ENCODE measurements at places on chromosomes 7 and 10.

DNA sequence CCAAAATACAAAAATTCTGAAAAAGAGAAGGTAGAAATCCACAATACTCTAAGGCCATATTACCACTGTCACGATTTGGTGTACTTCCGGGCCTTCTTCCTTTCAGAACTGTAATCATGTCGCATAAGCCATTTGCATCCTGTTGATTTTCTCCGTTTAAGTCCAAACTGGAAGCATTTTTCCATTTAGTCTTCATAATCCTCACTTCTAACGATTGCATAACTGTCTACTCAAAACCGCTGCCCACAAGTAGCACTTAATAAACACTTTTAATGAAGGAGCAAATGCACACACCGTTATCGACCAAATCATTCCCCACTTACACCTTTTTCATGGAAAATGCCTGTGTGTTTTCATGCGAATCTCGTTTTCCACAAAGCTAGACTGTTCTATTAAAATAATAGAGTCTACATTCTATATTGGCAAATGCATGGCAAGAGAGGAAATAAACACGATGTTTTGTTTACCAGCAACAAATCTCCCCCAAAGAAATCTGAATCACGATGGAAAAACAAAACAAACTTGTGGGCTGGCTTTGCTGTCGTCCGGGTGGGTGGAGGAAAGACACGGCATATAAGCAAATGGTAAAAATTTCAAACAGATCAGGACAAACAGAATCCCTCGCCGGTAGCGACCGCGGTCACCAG lies 1.0 kb downstream of the ATE1 start:
- no peak for DNase-seq

GRCh38 chr10:122373721-122374120 lies 787 bp upstream of the PLEKHA1 start:
- no peak for DNase-seq

DNA sequence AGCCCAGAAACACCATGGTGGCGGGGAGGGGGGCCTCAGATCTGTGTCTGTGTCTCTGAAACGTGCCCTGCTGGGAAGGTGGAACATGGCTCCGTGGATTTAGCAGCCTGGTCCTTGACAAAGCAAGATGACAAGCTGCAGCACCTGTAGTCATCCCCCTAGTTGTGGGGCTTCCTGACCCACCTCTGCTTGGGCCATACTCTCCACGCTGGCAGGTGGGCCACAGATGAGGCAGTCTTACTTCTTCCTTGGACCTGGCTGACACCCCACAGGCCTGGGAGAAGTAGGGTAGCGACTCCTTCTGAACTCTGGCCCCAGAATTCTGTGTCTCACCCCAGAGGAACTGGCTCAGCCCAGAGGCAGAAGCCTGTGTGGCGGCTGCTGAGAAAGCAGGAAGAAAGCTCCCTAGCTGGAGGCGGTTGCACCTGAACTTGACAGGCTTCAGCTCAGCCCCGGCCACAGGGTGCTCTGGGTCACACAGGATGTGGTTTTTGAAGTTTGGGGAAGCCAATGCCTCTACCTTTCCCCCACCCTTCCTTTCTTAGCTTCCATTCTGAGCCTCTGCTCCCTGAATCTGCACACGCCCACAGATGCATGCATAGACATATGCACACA lies 113.9 kb downstream of the ABLIM1 start:
- peak; percentile 58 for DNase-seq

DNA sequence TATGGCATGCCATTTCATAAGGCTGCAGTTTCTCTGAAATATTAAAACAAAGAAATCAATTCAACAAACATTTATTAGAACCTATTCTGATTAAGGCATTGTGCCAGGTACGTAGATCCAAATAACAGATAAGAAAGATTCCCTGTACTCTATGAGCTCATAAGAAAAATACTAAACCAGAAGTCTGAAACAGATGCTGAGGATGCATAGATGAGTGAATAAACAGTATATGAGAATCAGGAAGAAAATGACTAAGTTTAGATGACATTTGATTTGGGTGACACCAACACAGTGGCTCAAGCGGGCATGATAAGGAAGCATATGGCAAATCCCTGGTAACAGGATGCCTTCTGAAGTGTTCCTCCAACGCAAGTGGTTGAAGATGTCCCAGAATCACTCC lies 477.2 kb downstream of the PARD3 start:
- DNase-seq = no peak

- DNase-seq = no peak
Measured at GRCh38 chr10:113023017-113023416, 73.0 kb downstream of the TCF7L2 start.

DNA sequence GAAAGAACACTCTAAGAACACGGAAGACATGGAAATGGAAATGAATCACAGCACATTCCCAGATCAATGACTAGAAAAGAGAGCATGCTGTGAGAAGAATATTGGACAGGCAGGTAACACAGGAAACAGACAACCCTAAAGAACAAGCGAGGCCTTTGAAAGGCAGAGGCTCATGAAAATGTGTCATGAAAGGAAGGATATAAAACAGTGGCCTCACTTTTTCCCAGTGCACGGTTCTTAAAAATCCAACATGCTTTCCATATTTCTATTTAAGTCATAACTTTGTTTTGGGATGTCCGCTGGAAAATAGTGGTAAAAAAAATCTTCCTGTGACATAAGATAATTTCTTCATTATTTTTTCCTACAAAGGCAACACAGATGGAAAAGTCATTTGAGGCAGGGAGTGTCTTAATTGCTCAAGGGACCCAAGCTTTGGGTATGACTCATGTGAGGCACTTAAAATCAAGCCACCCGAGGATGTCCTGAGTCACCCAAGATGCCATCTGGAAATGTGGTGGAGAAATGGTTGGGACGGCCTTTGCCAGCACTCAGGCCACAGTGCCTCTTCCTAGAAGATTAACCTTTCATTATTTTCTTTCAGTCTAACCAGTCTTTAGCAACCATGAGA lies 17.0 kb downstream of the ITIH5 start:
- DNase-seq = no peak

DNA sequence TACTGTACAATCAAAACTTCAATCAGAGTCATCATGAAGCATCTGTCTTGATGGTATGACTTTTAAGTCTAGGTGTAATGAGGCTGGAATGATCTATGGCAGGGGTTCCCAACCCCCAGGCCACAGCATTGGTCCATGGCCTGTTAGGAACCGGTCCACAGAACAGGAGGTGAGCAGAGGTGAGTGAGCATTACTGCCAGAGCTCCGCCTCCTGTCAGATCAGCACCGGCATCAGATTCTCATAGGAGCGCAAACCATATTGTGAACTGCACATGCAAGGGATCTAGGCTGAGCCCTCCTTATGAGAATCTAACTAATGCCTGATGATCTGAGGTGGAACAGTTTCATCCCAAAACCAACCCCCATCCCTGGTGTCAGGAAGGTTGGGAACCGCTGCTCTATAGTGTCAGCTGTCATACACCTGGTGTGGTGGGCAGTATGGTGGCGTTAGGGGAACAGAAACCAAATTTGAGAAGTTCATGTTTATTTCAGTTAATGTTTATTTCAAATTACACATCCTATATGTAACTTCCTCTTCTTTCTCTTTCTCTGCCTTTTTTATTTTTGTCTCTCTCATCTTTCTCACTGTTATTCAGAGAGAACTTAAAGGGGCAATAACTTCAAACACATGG lies 432.6 kb downstream of the TNS3 start:
- no peak for DNase-seq

- no peak for DNase-seq
Measured at GRCh38 chr7:20541608-20542349, 73.7 kb upstream of the ABCB5 start.

- no peak for DNase-seq
Measured at GRCh38 chr7:73567846-73568685, 10.3 kb downstream of the TBL2 start.

- no peak for DNase-seq
Measured at GRCh38 chr10:53489335-53490182, 717.0 kb upstream of the MBL2 start.

DNA sequence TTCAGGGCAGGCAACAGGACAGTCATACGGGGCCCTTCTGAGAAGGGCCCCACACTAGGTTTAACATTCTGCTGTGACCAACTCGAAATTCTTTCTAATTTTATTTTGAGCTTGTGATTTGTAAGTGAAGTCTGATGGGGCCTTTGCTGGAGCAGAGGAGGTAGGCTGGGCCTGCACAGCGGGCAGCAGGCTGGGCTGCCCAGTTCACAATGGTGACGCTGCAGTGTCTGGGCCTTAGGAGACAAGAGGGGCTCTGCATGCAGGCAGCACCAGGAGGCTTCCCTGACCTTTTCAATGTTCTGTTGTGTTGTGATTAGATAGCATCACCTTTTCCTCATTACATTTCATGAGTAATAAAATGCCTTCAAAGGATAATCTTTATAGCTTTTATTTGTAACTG lies 175.1 kb downstream of the CXCL12 start:
- no peak for DNase-seq

- DNase-seq = no peak
Measured at GRCh38 chr7:158406801-158407200, 180.8 kb downstream of the PTPRN2 start.

DNA sequence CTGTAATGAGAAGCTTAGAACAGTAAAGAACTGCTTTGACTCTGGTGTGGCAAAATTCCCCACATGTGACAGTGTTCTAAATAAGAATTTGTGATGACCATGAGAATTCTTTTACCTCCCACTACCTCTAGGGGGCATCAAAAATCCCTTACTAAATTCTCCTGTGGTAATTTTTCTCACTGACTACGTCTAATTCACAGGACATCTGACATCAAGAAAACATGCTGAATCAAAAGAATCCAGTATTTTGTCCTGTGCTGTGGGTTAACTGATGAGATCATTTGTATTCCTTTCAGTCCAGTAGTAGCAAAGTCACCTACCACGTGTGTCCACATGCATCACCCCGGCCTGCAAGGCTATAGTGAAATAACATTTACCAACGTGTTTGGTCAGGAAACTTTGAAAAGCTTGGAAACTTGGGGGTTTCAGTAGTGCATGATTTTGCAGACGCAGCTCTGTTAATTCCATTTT lies 103.8 kb downstream of the ATE1 start:
- no peak for DNase-seq

DNA sequence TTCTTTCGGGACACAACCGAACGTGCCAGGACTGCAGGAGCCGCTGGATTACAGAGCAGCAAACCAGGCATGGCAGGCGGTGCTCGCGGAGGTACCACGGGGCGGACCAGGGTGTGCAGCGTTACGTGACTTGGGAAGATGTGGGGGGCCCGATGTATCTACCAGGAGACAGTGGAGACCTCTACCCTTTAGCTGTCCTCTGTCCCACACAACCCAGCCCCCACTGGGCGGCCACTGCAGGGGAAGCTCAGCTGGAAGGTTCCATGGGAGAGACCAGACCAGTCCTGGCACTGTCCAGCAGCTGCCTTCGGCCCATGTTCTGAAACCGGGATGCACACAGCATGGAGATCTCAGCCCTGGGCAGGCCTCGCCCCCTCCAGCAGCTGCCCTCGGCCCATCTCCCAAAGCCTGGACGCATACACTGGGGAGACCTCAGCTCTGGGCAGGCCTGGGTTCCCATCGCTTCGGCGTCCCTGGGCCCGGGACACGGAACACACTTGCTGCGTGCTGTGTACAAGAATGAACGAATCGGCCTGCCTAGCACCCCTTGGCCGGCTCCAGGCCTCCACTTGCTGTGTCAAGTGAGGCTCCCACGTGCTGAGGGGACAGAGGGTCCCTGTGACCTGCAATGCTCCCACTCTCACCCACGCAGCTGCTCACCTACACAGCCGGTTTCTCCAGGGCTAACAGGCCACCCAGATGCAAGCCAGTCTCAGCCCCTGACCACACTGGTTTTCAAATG lies 177.4 kb downstream of the ELFN1 start:
- no peak for DNase-seq

DNA sequence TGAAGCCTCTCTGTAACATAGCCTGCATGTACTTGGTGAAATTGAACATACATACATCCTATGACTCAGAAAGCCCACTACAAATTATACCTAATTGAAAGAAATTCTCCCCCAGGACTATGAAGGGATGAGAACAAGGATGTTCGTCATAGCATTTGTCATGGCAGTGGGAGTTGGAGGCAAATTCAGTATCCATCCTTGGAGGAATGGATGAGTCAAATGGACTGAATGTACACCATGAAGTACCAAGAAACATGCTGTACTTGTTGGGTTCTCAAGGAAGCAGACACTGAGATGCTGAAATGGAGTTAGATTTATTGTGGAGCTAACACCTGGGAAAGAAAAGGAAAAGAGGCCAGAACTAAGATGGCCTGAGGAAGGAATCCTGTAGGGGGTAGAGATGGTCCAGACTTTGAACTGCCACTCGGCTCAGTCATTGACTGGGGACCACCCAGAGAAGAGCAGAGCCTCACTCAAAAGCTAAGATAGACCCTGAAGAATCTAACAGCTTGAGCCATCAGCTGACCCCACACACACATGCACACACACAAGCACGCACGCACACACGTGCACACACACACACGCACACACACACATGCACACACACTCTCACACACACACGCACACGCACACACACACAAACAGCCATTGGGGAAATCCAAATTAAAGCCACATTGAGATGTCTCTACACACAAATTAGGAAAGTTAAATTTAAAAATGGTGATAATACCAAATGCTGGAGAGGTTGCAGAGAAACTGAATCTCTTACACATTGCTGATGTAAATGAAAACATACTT lies 22.3 kb downstream of the AOC1 start:
- no peak for DNase-seq

DNA sequence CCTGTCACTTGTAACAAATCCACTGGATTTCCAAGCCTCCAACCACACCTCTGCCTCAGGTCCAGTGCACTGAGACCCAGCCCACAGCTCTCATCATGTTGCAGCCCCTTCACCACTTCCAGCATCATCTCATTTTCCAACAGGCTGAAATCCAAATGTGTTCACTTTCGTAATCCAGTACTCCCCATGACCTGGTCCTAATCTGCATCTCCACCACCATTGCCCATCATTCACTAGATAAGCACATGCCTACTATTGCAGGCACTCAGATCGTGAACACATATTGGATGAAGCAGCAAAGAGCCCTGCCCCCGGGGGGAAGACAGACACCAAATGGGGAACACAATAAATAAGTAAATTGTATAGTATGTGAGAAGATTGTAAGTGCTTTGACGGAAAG lies 76.1 kb upstream of the INSIG1 start:
- DNase-seq = no peak

DNA sequence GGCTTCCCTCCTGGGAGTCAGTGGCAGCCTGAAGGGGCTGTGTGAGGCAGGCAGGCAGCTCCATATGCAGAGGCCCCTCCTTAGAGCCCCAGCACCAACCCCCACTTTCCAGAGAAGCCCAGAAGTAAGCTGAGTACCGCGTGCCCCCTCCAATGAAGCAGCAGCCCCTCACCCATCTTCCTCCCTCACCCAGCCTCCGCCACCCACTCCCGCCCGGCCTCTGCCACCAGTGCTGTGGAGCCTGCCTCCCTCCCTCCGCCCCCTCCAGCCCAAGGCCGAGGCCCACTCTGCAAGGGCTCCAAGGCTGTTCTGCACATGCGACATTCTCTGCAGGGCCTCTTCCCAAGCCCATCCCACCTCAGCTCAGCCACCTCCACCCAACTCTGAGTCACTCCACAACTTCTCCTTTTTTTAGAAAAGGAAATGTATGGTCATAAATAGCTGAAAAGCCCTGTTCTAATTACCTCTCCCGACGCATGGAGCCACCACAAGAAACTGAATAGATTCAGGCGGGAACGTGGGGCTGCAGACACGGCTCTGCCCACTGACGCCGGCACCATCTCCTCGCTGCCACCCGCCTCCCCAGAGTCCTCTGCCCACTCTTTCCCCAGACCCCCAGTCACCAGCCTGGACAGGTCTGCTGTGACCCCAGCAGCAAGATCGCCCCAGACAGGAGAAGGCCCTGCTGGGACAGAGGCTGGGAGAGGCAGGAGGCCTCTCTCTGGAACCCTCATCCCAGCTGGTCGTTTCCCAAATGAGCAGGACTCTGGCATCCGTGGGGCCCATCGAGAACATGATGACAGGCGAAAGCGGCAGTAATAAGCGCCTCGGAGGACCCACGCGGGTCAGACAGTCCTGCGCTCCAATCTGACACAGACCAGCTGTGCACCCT lies 213.9 kb downstream of the MAD1L1 start:
- no peak for DNase-seq
